ENCODE measurements at places on chromosomes 3 and 15.

GRCh38 chr15:74431645-74432044, 2.1 kb downstream of the SEMA7A start:
- no peak for DNase-seq

DNA sequence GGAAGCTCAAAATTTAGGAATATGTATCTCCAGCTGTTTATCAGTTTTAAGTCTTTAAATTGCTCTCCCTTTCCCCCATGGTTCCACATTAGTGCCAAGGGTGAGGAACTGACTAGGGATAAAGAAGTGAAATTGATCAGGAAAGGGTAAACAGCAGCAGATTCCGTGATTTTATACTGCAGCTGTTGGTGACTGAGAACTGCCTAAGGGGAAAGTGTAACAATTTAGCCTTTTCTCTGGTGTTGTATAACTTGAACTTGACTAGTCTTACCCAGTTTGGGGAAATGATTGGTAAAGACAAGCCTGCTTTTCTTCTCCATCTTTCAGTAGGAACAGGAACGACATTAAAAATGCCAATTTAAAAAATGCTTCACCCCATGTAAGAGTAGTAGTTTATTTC, 5.0 kb downstream of the SPRED1 start:
- DNase-seq: no peak

GRCh38 chr3:9869955-9870354, 10.1 kb downstream of the CIDEC start:
- DNase-seq: no peak

- DNase-seq: no peak
Measured at GRCh38 chr3:58143417-58144055, 67.2 kb downstream of the DNASE1L3 start.

DNA sequence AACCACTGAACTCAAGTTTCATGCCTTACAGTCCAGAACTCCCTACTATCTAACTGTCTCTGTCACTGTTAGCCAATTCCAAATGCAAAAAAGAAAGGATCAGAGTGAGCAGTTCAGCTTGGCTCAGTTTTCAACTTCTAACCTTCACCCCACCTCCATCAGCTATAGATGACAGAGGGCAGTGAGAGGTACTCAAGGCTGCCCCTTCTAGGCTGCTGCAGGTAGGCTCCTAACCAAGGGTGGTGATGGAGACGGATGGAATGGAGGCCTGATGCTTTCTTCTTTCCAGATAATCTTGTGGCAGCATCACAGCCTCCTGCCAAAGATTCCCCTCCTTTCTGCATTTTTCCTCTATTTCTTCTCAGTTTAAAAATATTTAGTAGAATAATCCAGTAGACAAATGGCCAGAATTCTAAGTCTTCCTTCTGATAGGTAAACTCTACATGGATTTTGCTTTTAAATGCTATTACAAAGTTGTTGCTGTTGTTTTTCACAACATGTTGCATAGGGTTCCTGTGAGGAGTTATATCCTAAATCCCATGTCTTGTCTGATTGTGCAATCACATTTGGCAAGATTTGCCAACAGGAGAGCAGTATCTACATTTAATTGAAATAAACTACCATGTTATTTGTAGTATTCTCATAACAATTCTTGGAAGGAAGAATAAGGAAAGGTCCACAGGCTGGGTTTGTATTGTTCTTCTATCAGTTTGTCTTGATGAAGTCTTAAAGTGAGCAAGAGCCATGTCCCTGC, 301.6 kb upstream of the TRIM42 start:
- DNase-seq: no peak

Measured in stimulated activated CD4-positive, alpha-beta T cell treated with anti-CD3 and anti-CD28 coated beads, Interleukin-1b, Interleukin-23, amount 100 ng/mL, for 4 hours (primary cell).